ENCODE measurements at places on chromosomes 3 and 15.

GRCh38 chr15:90594301-90594738, 64.6 kb downstream of the CRTC3 start:
- DNase-seq: peak; percentile 60

DNA sequence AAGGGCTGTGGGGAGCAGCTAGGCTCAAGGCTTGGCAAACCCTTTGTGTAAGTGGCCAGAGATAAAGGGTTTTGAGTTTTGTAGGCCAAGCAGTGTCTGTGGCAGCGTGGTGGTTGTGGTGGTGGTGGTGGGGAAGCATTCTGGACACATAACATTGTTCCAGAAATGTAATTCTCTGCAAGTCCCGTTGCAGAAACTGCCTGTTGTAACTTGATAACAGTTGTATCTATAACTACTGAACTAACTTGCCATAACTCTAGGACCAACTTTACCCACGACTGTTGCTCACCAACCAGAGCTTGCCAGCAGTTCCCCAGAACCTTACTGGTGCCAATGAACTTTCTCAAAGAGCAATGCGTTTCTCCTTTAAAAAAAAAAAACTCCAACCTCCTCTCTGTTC, 18.1 kb upstream of the TMEM40 start:
- no peak for DNase-seq

DNA sequence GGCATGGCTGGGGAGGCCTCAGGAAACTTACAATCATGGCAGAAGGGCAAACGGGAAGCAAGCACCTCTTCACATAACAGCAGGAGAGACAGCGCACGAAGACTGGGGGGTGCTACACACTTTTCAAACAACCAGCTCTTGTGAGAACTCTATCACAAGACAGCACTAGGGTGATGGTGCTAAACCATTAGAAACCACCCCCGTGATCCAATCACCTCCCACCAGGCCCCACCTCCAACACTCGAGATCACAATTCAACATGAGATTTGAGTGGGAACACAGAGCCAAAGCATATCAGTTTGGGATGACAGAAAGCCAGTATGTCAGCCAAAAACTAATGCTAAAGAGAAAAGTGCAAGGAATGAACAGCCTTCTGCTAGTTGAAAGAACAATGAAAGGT, 309.8 kb upstream of the CCDC54 start:
- DNase-seq: no peak

DNA sequence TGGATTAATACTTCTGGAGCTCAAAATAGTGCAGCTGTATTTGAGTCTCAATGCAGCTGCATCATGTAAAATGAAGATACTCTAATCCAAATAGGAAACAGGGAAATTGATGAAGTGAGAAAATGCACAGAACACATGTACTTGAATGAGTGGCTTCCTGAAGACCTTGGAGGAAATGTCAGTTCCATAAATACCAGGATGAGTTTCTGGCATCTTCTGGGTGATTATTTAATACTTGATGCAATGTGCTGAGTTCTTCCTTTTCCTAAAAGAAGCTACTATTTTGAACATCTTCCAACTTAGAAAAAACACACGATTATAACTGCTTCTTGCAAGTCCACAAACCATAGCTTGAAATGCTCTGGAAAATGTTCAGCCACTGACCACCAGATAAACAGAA, 162.8 kb downstream of the SLC9A9 start:
- DNase-seq: no peak

GRCh38 chr3:46477756-46478155, 13.1 kb upstream of the LTF start:
- no peak for DNase-seq

DNA sequence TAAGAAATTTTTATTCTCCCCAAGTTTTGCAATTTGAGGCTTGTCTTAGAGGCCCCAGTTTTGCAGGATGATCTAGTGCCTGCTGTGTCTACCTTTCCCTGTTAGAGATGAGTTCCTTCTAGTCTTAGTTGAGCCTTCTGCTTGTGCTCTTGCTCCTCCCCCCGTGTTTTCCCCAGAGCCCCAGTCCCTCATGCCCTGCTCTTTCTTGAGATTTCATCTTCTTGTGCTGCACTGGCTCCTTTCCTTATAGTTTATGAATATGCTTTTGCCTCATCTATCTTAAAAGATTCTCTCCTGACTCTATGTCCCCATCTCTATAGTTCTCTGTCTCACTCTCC, 4.7 kb downstream of the GAP43 start:
- DNase-seq: no peak

GRCh38 chr3:37982331-37982730, 8.3 kb upstream of the VILL start:
- no peak for DNase-seq

DNA sequence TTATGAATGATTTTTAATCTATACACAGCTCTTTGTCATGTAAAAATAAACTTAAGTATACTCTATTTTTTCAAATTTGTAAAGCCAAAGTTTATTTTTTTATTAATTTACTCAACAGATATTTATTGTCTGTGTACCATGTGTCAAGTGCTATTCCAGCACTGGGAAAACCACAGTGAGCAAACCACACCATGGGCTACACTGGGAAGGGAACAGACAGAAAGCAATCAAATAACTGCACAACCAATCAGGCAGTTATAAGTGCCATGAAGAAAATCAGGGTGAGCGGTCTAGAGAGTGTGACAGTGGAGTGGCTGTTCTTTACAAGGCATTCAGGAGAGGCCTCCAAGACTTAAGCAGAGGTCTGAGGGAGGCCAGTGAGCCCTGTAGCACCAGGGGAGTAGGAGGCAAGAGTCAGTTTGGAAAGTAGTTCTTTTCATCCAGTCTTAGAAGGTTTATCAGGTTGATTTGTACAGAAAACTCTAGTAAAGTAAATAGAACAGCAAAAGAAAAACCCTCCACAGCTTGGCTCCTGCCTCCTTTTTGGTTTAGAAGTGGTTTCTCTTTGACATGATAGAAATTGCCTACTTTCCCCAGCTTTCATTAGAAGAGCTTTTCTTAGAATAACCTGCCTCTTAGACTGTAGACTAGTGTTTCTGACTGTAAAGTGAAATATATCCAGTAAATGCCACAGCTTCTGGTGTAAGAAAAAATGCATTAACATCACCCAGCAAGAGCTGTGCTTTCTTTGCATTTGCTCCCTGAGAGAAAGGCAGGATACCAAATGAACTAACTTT, 13.7 kb downstream of the EIF2AK4 start:
- no peak for DNase-seq

GRCh38 chr15:62108411-62108810, 41.6 kb downstream of the C2CD4A start:
- DNase-seq: no peak

GRCh38 chr15:35932531-35932930, 386.6 kb upstream of the DPH6 start:
- no peak for DNase-seq

- no peak for DNase-seq
These were observed 205.9 kb upstream of the LINGO1 start for GRCh38 chr15:77838595-77838994.

GRCh38 chr15:66482539-66482938, 15.0 kb downstream of the SNAPC5 start:
- DNase-seq: no peak

DNA sequence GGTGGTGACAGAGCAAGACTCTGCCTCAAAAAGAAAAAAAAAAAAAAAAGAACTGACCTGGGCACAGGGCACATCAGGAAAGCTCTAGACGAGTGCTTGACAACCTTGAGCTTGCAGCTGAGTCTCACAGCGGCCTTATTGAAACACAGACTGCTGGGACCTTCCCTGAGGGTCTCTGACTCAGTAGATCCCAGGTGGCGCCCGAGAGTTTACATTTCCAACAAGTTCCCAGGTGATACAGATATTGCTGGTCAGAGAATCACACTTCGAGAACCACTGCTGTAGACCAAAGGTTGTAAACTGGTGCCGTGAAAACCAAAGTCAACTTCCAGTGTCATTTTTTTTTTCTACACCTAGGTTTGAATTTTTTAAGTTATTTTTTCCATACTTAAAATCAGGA, 573.2 kb upstream of the MDFIC2 start:
- DNase-seq: no peak

DNA sequence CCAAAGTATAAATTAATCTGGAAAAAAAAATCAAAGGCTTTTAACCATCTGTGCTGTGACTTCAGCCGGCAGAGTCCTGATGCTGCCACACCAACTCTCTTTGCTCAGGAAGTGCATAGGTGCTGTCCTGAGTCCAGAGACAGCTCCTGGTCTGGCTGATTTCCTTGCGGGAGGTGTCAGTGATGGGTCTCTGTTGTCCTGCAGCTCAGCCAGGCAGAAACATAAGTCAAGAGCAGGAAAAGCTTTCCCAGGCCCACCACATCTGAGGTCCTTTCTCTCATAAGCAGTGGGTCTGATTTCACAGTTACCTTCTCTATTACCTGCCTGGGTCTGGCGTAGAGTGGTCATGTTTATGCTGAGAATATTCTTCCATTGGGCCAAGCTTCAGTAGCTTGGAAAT, 19.4 kb downstream of the CHST2 start:
- no peak for DNase-seq

DNA sequence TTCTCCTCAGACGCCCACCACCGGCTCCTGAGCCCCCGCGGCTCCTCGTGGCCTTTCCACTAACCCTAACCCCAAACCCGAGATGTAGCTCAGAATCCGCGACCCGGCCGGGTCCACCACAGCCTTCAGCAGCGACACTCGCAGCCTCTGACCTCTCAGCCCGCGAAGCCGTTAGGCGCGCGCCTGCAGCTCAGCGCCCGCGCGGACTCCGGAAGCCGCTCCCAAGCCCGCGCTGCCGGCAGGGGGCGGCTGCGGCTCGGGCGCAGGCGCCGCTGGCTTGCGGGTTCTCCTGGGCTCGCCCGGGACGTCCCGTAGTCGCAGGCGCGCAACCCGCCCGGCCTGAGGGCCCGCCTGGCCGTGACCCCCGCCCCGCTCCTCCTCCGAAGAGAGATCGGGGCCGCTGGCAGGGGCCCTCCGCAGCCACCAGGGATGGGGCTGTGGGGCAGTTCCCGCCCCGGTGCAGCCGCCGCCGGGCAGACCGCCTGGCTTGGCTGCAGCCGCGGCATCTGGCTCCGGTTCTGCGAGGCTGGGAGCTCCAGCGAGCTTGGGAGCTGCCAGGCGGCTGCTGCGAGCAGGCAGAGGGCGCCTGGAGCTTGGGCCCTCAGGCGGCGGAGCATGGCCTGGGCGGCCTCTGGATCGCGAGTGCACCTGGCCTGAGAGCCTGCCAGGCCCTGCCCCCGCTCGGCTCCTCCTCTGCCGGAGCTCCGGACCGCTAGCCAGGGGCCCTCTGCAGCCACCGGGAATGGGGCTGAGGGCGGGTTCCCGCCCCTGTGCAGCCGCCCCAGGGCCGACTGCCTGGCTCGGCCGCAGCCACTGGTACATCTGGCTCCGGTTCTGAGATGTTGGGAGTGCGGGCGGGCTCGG, 120.7 kb downstream of the LMLN start:
- peak; percentile 67 for DNase-seq

GRCh38 chr3:160531311-160531710, 34.1 kb downstream of the KPNA4 start:
- DNase-seq: no peak

DNA sequence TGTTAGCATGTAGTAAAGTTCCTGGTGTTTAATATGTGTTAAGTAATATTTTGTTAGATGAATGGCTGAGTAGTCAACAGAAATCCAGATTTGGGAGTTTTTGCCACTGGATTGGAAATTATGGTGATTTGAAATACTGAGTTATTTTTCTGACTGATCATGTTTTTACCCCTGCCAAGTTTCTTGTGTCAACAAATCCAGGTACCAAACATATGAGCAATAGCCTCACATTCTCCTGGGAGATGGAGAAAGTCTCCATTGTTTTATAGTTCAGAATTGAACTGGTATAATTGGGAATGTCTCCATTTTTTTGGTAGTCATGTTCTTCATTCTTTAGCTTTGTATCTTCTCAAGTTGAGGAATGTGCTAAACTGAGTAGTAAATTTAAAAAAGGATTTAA, 767.2 kb upstream of the LMCD1 start:
- DNase-seq: no peak
